Ascending aorta (tissue), 2 donors: ENCODE measurements at places on chromosomes 16 and 17.

- no peaks in the 10 kb centered on the region for H3K4me1 ChIP-seq
- H3K27ac ChIP-seq, result no peak overlapping the region
- H3K36me3 ChIP-seq, result no peaks in the 10 kb centered on the region
- no peaks in the 10 kb centered on the region for H3K27me3 ChIP-seq
Measured at GRCh38 chr16:66682271-66682670, 14.3 kb downstream of the CMTM4 start.

DNA sequence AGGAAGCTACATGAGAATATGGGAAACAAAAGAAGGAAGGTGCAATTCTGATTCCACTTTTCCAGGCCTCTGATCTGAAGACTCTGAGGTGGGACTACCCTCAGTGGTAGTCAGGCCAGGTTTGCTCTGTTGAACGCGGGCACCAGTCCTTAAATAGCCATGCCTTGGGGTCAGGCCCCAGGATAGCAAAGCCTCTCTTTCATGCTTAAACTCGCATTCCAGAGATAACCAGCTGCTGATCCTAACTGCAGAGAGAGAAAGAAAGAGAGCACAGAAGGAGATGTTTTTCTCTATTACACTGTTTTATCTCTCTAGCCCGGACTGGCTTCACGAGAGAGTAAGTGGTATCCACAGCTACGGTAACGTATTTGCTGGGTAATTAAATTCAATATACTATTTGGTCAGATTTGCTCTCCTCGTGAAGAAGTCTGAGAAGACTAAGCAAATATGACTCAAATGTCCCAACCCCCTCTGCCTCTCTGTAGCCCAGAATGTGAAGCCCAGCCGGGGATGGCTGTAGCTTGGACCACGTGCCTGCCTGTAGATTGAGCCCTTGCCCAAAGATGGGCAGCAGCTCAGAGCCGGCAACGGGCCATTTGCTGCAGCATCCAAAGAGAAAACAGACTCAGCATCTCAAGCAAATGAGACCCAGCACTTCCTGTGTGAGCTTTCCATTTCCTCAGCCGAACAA, 122.2 kb downstream of the SMG6 start:
- H3K27ac ChIP-seq, result peak overlapping the region; percentile 89
- peak; percentile 93 for DNase-seq
- no peaks in the 10 kb centered on the region for H3K27me3 ChIP-seq
- H3K36me3 ChIP-seq, result peaks cover 5% of the 10 kb centered on the region
- H3K4me3 ChIP-seq, result peak overlapping the region; percentile 39

- H3K27me3 ChIP-seq, result no peaks in the 10 kb centered on the region
- DNase-seq, result no peak
- no peak overlapping the region for H3K4me3 ChIP-seq
- H3K36me3 ChIP-seq, result peaks cover 45% of the 10 kb centered on the region
- H3K4me1 ChIP-seq, result no peaks in the 10 kb centered on the region
Measured at GRCh38 chr17:3880983-3881382, 11.9 kb downstream of the CAMKK1 start.

DNA sequence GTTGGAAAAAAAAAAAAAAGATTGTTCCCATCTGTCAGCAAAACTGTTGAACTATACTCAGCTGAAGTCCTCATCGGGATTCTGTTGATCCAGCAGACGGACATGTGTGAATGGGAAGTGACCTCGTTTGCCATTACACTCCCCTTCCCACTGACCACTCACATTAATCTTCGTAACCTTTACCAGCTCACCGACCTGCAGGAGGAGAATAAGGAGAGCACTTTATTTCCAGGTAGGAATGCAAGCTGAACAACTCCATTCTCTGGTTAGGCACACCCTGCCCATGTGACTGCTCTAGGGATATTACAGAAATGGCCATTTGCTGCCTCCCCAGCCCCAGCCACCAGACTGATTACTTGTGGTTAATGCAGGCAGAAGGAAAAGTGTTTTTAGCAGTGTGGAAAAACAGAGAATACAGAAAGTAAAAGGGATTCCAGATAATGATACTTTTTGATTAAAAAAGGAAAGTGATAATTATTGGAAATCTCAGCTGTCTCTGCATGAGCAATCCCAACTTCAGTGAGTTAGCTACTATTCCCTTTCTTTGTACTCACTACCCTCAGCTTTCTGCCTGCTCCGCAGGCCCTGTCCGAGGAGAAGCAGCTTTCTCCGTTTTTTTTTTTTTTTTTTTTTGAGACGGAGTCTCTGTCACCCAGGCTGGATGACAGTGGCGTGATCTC, 23.6 kb upstream of the YWHAE start:
- H3K4me1 ChIP-seq, result peaks cover 13% of the 10 kb centered on the region
- no peak for DNase-seq
- no peak overlapping the region for H3K4me3 ChIP-seq
- H3K27me3 ChIP-seq, result no peaks in the 10 kb centered on the region
- peaks cover 51% of the 10 kb centered on the region for H3K36me3 ChIP-seq

GRCh38 chr16:89094880-89095258, 1.2 kb downstream of the ACSF3 start:
- H3K4me1 ChIP-seq, result no peaks in the 10 kb centered on the region
- no peaks in the 10 kb centered on the region for H3K36me3 ChIP-seq
- H3K4me3 ChIP-seq, result peak overlapping the region; percentile 93
- H3K27ac ChIP-seq, result no peak overlapping the region
- no peaks in the 10 kb centered on the region for H3K27me3 ChIP-seq

- no peaks in the 10 kb centered on the region for H3K36me3 ChIP-seq
- H3K27ac ChIP-seq, result peak within 1 kb of the TSS; percentile 88
- DNase-seq, result no peak
Measured at GRCh38 chr16:57735755-57736418, at the start of gene KATNB1. KATNB1 (plus strand) TSS chr16:57735770; CDS start chr16:57737244, 1,474 bp downstream.

DNA sequence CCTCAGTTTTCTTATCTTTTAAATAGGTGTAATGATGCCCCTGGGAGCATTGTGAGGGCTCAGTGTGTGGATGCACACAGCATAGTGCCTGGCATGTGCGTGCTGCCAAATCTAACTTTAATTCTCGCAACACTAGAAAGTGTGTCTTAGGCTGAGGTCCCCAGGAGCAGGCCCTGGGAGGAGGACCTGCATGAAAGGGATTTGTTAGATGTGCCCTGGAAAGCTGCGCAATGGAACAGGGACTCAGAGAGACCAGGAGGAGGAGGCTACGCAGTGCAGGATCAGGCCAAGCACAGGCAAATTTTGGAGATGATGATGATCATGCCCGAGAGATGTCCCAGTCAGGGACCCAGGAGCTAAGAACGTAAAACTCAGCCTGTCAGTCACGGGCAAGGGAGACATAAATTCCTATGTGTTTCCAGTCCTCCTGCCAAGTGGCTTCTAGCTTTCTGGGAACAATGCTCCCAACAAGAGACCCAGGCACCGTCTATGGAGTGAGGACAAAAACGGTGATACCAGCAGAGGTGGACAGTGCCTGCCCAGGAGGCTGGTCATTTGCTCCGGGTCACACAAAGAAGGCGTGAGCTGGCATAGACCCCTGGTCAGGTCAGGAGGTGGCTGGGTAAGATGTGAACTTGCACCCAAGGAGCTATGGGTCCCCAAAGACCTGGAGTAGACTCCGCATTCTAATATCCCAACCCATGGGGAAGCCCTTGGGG, 352.2 kb upstream of the TNRC6C start:
- H3K36me3 ChIP-seq, result no peaks in the 10 kb centered on the region
- no peak overlapping the region for H3K4me3 ChIP-seq
- H3K27ac ChIP-seq, result peak overlapping the region; percentile 99
- H3K4me1 ChIP-seq, result peaks cover 13% of the 10 kb centered on the region
- DNase-seq, result no peak
- no peaks in the 10 kb centered on the region for H3K27me3 ChIP-seq

DNA sequence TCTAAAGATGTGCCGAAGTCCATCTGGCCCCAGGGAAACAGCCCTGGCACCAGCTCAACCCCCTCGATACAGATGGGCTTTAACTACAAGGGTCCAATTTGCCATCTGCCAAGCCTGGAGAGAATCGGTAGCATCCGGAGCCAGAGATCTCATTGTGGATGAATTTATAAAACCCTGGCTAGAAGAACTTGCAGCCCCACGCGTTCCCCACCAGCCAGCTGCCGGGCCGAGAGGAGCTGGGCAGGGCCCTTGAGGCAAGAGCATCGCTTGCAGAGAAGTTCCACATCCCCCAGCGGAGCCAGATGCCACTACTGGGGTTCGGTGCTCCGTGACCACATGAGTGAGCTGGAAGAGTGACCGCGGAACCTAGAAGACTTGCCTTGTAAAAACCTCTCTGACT, 65.3 kb upstream of the NOL11 start:
- no peak overlapping the region for H3K4me3 ChIP-seq
- no peaks in the 10 kb centered on the region for H3K27me3 ChIP-seq
- no peaks in the 10 kb centered on the region for H3K4me1 ChIP-seq
